ENCODE measurements at places on chromosomes 5 and 9.

GRCh38 chr5:152804179-152804578 is 399.1 kb upstream of the NMUR2 start:
- no peak for DNase-seq

DNA sequence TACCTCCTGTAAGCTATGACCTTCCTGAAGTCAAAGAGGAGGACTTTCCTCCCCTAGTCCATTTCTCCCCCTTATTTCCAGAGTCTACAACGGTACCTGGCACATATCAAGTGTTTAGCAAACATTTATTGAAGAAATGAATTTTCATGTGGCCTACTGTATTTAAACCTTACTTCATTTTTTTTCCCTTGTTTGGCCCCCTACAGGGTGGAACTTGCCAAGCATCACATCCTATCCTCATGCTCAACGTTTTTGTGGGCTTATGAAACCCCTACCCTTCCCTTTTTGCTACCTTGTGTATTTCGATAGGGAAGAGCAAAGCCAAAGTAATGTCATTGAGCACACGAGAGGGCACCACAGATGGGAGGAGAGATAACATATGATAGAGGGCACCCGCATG is 1857.8 kb upstream of the WWC1 start:
- no peak for DNase-seq

DNA sequence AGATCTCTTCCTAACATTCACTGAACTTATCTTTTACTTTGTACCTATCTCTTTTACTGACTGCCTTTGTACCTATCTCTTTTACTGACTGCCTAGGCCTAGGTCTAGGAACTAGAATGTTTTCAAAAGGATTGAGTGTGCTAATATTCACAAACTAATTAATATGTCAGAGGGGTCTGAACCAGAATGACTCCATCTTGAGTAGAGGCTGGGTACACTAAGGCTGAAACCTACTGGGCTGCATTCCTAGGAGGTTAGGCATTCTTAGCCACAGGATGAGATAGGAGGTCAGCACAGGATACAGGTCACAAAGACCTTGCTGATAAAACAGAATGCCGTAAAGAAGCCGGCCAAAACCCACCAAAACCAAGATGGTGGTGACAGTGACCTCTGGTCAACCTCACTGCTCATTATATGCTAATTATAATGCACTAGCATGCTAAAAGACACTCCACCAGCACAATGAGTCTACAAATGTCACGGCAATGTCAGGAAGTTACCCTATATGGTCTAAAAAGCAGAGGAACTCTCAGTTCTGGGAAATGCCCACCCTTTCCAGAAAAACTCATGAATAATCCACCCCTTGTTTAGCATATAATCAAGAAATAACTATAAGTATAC is 2.5 kb upstream of the RHOBTB3 start:
- no peak for DNase-seq

- no peak for DNase-seq
Observed at GRCh38 chr5:157575381-157576020, at the start of gene ADAM19. Gene ADAM19, minus strand, starts transcription at chr5:157575775. Its CDS starts 79 bp downstream, at chr5:157575696.

- no peak for DNase-seq
Observed at GRCh38 chr9:36815023-36815422, 219.0 kb downstream of the PAX5 start.

DNA sequence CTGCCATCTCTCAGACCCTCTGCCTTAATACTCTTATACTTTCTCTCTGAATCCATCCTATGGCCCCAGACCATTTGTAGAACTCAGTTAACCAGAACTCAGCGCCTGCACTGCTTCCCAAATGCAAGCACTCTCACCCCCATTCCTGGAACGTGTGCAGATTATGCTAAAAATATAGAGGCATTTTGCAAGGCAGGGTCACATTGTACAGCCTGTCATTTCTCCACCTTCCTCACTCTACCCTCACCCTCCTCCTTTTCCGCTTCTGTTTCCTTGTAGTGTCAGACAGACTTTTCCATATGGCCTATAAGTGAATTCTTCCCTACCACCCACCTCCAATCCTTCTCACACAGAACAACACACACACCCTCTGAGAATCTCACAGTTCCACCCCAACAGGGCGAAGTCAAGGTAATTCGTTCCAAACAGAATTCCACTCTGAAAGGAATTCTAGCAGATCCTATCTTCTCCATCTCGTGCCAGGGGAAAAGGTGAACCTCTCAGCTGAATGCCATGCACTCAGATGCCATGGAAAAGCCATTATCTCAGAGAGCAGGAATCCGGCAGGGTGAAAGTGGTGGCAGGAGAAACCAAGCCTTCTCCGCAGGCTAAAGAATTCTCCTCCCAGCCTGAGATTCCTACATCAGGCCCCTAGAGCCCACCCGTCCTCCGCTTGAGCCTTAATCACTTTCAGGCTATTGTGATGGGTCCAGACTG is 25.3 kb downstream of the GGTA1 start:
- no peak for DNase-seq

DNA sequence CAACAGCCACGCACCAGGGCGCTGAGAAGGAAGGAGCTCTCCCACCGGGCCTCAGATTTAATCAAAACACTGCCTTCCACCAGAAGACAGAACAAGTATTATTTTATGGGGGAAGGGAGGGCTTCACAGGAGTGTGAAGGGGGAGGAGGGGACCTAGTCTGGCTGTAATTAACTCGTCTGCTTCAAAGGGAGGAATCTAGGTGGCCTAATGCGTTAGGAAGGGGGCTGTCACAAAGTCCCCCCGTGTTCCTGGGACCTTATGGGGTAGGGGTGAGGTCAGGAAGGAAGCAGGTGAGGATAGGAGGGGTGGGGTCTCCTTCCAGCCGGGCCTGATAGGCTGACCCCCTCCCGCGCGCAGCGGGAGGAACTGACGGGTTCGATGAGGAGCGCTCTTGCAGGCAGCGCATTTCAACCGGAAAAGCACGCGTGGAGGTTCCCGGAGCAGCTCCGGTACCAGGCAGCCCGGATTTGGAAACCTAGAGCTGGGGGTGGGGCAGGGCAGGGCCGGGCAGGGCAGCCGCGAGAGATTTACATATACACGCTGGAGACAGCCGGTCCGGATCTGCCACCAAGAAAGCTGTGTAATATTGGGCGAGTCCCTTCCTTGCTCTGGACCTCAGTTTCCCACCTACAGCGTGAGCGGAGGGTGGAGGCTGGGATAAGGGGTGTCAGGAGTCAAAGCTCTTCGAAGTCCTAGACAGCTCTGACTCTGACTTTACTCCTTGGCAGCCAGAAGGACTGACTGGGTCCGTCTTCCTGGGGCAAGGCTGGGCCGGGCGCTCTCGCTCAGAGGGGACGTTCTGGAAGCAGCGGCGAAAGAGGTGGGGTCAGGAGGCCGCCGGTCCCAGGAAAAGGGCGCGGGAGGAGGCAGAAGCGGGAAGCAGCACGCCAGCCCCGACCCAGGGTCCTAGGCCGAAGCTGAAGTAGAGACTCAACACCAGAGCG is 1.8 kb downstream of the SHB start:
- no peak for DNase-seq

GRCh38 chr5:140270008-140270407 is 32.9 kb downstream of the PFDN1 start:
- DNase-seq: no peak

- DNase-seq: no peak
Observed at GRCh38 chr9:129487658-129488483, 133.0 kb downstream of the C9orf50 start.

DNA sequence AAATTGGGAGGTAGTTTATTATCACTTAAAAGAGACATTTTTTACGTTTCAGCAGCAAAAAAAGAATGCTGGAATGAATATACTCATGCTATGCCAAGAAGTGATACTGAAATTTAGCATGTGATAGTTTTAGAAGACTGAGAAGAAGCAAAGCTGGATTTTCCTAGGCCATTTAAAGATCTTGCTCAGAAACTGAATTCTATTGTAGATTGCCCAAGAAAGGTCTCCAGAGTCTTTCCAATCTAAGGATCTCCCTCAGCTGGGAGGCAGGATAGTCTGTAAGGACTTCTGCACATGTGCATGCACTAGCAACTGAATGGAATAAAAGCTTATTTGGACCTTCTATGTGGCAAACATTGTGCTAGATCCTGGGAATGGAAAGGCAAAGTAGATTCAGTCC is 334.5 kb downstream of the DTWD2 start:
- no peak for DNase-seq

DNA sequence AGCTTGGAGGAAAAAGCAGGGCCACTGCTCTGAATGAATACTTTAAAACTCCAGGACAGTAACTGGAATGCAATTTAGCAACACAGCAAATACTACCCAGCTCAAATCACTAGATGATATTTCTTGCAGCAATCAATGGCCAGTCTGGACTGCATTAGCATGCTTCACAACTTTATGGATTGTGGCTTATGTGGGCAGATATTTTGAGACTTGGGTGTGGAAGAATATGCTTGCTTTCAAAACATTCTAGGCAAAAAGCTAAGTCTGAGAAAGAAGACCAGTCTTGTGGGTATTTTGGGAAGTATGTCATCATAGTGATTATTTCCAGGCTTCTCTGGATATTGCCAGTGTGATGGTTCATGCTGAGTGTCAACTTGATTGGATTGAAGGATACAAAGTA is 3.1 kb downstream of the RANBP3L start:
- DNase-seq: no peak

- no peak for DNase-seq
Observed at GRCh38 chr5:93578813-93579691, 2.0 kb downstream of the NR2F1-AS1 start.

- no peak for DNase-seq
Observed at GRCh38 chr5:100270023-100270771, 265.0 kb upstream of the FAM174A start.

DNA sequence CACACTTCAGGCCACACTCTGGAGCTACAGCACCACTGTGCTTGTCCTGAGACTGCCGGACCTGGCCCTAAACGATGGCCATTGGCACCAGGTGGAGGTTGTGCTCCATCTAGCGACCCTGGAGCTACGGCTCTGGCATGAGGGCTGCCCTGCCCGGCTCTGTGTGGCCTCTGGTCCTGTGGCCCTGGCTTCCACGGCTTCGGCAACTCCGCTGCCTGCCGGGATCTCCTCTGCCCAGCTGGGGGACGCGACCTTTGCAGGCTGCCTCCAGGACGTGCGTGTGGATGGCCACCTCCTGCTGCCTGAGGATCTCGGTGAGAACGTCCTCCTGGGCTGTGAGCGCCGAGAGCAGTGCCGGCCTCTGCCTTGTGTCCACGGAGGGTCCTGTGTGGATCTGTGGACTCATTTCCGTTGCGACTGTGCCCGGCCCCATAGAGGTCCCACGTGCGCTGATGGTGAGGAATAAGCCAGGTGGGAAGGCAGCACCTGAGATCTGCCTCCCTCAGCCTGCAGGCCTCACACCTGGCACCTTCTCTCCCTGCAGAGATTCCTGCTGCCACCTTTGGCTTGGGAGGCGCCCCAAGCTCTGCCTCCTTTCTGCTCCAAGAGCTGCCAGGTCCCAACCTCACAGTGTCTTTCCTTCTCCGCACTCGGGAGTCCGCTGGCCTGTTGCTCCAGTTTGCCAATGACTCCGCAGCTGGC is 14.7 kb downstream of the CRB2 start:
- DNase-seq: no peak

DNA sequence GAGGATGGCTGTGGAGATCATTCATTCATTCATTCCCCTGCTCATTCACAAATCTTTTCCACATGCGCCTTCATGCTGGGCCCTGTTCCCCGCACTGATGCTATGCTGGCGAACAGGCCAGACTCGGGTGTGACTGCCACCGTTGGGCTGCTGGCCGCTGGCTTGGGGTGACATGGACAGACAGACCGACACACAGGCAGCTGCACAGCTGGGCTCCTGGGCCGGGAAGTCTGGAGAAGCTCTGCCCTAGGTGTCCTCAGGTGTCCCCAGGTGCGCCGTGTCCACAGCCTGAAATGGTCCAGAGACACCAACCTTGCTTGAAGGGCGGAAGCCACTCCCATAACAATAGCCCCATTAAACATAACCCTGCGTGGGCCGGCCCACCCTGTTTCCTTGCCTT is 35.0 kb upstream of the BARHL1 start:
- DNase-seq: no peak

GRCh38 chr5:36696059-36696673 is 89.8 kb downstream of the SLC1A3 start:
- DNase-seq: no peak

GRCh38 chr5:158811921-158812320 is 287.8 kb downstream of the EBF1 start:
- no peak for DNase-seq

DNA sequence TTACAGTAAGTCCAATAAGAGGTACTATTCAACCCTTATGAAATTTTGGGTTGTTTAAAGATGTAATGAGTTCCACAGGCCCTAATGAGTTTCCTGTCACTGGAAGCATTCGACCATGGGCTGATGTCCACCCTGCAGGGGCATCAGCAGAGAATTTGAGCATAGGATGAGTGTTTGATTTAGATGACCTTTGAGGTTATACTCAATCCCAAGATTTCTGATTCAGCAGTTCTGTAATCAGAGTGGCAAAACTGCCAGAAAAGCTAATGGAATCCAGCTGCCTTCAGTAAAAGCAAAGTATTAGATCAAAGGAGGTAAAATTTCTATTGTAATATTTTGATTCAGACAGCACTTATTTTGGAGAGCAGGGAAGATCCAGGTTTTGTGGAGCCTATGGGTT is 68.3 kb downstream of the COX7C start:
- no peak for DNase-seq

DNA sequence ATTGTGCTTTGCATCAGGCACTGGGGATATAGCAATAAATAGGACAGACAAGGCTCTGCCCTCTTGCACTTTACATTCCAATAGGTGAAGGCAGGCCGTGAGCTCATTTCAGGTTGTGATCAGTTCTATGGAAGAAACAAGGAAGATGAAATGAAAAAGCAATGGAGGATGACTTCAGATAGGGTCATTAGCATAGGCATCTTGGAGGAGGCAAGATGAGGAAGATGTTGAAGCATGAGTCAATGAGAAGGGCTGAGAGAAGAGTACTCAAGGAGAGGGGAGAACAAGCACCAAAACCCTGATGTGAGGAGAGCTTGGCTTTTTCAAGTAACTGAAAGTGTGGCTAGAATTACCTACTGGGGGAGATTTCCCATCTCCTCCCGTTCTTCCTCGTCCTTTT is 5.0 kb upstream of the SPARC start:
- no peak for DNase-seq

- no peak for DNase-seq
Observed at GRCh38 chr5:113378514-113378913, 56.3 kb downstream of the TSSK1B start.

- no peak for DNase-seq
Observed at GRCh38 chr5:170181902-170182301, 50.9 kb upstream of the C5orf58 start.

- no peak for DNase-seq
Observed at GRCh38 chr9:13095056-13095455, 184.4 kb downstream of the MPDZ start.

GRCh38 chr5:87233143-87233542 is 34.5 kb upstream of the RASA1 start:
- no peak for DNase-seq

- DNase-seq: no peak
Observed at GRCh38 chr9:114583371-114584155, 4.0 kb upstream of the ATP6V1G1 start.

- no peak for DNase-seq
Observed at GRCh38 chr9:99253772-99254431, 31.8 kb downstream of the SEC61B start.

- DNase-seq: no peak
Observed at GRCh38 chr5:7500256-7500655, 104.3 kb downstream of the ADCY2 start.
